ENCODE measurements at places on chromosomes 5 and 9.

- DNase-seq: no peak
Observed at GRCh38 chr5:67494186-67494855, 297.7 kb upstream of the CD180 start.

GRCh38 chr5:79510638-79511037 lies 3.3 kb downstream of the HOMER1 start:
- no peak for DNase-seq

DNA sequence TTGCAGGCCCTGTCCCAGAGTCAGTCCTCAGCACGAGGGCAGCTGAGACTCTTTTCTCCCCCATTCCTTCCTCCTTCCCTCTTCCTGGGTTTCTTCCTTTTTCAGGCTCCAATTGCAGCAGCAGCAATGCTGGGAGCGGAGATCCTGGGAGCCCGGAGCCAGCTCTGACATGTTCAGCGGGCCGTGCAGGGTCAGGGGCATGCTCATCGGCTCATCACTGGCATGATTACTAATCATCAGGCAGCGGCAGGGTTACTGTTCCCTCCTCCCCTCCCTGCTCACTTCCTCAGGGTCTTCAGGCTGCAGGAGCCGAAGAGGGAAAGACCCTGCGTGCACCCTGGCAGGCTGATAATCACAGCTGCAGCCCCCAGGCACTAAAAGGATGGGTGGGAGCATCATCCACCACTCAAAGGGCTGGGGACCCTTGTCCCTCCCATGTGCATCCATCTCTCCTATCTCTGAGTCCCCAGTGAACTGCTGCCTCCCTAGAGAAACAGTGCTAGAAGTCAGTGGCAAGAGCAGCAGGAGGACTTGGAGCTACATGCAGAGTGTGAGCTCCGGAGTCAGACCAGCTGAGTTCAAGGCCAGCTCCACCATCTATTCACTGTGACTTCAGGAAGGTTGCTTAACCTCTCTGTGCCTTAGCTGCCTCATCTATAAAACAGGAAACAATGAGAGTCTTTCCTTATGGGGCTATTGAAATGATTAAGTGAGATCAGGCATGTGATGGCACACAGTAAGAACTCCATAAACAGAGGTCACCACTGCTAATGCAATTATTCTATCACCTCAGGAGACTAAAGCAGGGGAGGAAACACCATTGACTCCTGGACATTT lies 7.8 kb upstream of the KCNIP1 start:
- no peak for DNase-seq

DNA sequence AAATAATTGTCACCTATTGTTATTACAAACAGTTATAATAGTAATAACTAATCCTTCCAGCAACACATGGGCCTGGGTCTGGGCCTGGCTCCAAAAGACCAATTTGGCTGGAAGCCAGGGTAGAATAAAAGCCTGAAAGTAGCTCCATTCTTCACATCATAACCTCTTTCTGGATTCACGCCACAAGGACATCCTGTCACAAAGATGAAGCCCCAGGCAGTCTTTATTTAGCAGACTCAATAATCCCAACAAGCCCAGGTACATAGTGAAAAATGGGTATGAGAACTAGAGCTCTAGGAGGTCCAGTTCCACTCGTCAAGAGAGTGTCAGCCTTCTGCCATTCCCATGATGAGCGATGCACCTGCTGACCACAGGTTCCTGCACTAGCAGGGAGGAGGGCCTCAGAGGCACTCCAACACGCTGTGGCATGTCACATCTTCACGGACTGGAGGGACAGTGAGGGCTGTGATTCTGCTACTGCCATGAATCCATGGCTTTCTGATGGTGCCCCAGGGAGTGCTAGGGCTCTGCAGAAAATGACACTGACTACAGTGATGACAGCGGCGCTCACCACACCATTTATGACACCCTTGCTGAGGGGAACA lies 124.9 kb downstream of the SPOCK1 start:
- no peak for DNase-seq

DNA sequence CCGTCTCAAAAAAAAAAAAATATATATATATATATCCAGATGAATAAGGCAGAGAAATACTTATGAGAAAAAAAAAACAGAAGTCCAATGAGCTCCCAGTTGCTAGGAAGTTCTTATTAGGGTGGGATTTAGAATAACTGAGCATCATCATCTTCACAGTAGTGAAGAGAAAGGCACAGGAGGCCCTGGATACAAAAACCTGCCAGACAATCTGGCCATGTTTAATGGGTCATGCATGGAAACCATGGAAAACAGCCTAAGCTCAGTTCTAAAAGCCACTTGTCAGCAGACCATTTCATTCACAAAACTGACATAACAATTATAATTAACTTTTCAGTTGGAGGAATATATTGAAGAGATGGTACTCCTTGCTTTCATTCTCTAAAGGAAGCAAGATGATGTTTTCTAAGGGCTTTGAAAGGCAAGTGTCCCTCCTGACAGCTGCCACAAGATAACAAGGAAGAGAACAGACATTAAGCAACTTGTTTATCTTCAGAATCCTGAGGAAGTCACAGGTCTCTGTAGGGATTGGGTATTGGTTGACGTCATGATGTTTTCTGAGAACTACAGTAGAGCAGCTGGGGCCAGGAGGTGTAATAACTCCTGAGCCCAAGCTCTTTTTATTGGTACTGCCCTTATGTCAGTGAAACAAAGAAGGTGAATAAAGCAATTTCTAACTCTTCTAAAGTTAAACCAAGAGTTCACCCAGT lies 463.1 kb downstream of the DMAC1 start:
- DNase-seq: no peak

GRCh38 chr9:38486056-38486615 lies 61.9 kb upstream of the IGFBPL1 start:
- no peak for DNase-seq

- DNase-seq: no peak
Observed at GRCh38 chr9:117189121-117189520, 225.7 kb downstream of the ASTN2 start.

DNA sequence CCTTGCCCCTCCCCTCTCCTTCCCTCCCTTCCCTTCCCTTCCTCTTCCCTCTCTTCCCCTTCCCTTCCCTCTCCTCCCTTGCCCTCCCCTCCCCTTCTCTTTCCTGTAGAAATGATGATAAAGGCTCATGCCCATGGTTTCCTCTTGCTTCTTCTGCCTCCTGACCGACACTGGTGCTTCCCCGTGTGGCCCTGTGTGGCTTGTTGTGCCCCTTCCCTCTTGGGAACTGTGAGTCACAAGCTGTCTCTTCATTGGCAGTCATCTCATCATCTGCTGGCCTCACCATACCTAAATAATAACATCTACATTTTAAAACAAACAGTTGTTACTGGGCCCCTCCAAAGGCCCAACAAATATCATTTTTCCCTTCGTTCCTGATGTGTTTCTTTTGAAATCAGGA lies 11.7 kb upstream of the CARNMT1 start:
- DNase-seq: no peak

Data from mesothelial cell of epicardium (in vitro differentiated cells).